Ureter (tissue), 1 donor: ENCODE measurements at places on chromosomes 16 and 17. TPM values are rescaled to one million over a fixed set of nuclear protein-coding genes. Genes with fewer than 3 reads are reported as not detected.

ALOX15B gene
- total RNA-seq, result 5.3 TPM

TEX19 gene
- total RNA-seq, result not detected

USP43 gene
- 7.6 TPM for total RNA-seq

SHBG gene
- not detected for total RNA-seq
